ENCODE measurements at places on chromosomes 5 and 9. TPM values are rescaled to one million over a fixed set of nuclear protein-coding genes. Genes with fewer than 3 reads are reported as not detected.

The LCP2 gene
- 1.4 TPM for total RNA-seq

The ATOSB gene
- 11.4 TPM for total RNA-seq

The PCDHGB6 gene
- total RNA-seq, result 12.8 TPM

The RASGRF2 gene
- total RNA-seq, result 20.0 TPM

The PTGDS gene
- total RNA-seq, result 52.1 TPM

The OLFM1 gene
- total RNA-seq, result 77.8 TPM

The C8G gene
- total RNA-seq, result not detected

The EHMT1 gene
- total RNA-seq, result 68.3 TPM
